ENCODE measurements at places on chromosomes 5 and 9.

- DNase-seq, result no peak
Observed at GRCh38 chr9:126108240-126108639, 218.4 kb upstream of the MVB12B start.

GRCh38 chr5:145800181-145800580 is 35.0 kb downstream of the PRELID2 start:
- DNase-seq, result no peak

- DNase-seq, result no peak
Observed at GRCh38 chr9:89277454-89277853, 33.5 kb upstream of the CKS2 start.

- DNase-seq, result no peak
Observed at GRCh38 chr9:112380102-112380824, at the start of gene HSDL2. HSDL2 (plus strand) TSS chr9:112380108; CDS start chr9:112380164, 56 bp downstream.

DNA sequence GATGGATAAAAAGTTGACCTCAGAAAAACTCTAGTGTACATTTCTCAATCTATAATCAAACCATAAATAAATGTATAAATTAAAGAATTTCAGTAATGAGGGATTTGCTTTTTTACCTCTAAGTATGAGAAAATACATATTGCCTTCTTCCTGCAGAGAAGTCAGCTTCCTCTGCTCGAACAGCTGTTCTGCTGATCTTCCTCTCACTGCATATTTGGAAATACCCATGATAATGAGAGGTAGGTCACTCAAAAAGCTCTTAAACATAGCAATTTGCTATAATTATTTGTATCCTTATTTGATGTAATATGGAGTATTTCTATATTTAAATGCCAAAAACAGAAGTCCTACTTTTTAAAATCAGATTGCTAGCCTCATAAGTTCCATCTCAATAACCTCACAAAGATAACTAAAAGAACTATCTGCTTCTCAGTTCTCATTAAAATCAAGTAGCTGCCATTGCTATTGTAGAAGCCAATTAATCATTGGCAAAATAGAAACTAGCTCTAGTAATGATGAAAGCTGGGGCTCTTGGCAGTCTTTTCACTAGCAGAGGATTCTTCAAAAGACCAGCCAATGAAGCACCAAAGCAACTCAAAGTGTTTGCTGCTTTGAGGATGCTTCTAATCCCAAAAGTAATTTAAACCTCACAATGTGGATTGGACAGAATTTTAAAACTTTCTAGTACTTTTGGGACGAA is 35.7 kb upstream of the OR13D1 start:
- no peak for DNase-seq

DNA sequence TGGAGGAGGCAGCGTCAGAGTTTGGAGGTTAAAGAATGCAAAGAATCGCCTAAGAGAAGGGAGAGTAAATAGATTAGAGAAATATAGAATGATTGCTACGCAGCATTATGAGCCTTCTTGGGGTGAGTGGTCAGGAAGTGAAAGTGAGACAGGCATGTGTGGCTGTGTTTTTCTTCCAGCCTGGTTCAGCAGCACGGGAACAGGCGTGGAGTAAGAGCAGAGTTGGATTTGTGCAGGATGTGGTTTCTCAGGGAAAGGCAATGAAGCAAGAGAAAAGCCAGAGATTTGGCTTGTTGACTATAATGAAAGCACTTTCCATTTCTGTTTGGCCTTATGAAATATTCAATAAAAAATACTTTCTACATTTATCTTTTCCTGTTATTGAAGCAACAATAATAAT is 34.3 kb upstream of the FRMD3 start:
- DNase-seq, result no peak

DNA sequence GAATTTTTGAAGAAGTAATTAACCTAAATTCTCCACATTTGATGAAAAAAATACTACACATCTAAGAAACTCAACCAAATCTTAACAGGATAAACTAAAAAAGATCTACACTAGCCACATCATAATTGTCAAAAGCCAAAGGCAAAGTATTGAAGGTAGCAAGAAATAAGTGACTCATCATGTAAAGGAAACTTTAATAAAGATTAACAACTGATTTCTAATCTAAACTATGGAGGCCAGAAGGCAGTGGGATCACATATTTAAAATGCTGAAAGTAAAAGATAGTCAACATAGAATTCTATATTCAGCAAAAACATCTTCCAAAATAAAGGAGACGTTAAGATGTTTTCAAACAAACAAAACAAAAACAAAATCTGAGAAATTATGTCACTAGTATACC is 2002.9 kb downstream of the MAT2B start:
- DNase-seq, result no peak
